ENCODE measurements at places on chromosomes 16 and 17.

DNA sequence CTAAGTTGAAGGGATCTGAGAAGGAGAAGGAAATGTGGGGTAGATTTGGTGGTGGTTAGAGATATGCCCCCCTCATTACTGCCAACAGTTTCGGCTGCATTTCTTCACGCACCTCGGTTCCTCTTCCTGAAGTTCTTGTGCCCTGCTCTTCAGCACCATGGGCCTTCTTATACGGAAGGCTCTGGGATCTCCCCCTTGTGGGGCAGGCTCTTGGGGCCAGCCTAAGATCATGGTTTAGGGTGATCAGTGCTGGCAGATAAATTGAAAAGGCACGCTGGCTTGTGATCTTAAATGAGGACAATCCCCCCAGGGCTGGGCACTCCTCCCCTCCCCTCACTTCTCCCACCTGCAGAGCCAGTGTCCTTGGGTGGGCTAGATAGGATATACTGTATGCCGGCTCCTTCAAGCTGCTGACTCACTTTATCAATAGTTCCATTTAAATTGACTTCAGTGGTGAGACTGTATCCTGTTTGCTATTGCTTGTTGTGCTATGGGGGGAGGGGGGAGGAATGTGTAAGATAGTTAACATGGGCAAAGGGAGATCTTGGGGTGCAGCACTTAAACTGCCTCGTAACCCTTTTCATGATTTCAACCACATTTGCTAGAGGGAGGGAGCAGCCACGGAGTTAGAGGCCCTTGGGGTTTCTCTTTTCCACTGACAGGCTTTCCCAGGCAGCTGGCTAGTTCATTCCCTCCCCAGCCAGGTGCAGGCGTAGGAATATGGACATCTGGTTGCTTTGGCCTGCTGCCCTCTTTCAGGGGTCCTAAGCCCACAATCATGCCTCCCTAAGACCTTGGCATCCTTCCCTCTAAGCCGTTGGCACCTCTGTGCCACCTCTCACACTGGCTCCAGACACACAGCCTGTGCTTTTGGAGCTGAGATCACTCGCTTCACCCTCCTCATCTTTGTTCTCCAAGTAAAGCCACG, 28.3 kb downstream of the STH start:
- no peak for DNase-seq

- DNase-seq = no peak
These were observed 235.2 kb upstream of the TNRC6C start for GRCh38 chr17:77723071-77723908.

GRCh38 chr17:45742251-45742650, 41.9 kb upstream of the CRHR1 start:
- DNase-seq = no peak

- no peak for DNase-seq
These were observed at the start of gene RPH3AL for GRCh38 chr17:352421-353212. TSS of gene RPH3AL (minus strand) at chr17:352807. CDS start at chr17:327543, 25,264 bp downstream.

DNA sequence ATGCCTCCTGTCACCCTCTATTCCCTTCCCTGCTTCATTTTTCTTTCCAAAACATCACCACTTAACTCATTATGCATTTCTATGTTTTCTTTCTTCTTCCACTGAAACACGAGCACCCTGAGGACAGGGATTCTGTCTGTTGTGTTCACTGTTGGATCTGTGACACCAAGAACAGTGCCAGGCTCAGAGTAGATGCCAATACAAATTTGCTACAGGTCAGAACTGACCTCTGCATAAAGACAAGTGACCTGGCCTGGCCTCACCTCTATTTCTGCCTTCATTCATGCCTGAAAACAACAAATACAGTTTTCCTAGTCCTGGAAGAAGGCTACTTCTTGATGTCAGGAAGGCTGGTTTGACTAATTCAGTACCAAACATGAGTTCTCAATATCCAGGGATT, 45.1 kb downstream of the SMPD3 start:
- DNase-seq = no peak

GRCh38 chr17:76538281-76538931, 897 bp upstream of the CYGB start:
- DNase-seq = no peak

GRCh38 chr17:55134486-55135157, 130.1 kb upstream of the HLF start:
- DNase-seq = no peak

GRCh38 chr17:66799849-66800537, 34.9 kb upstream of the CACNG5 start:
- no peak for DNase-seq
